ENCODE measurements at places on chromosomes 16 and 17.

DNA sequence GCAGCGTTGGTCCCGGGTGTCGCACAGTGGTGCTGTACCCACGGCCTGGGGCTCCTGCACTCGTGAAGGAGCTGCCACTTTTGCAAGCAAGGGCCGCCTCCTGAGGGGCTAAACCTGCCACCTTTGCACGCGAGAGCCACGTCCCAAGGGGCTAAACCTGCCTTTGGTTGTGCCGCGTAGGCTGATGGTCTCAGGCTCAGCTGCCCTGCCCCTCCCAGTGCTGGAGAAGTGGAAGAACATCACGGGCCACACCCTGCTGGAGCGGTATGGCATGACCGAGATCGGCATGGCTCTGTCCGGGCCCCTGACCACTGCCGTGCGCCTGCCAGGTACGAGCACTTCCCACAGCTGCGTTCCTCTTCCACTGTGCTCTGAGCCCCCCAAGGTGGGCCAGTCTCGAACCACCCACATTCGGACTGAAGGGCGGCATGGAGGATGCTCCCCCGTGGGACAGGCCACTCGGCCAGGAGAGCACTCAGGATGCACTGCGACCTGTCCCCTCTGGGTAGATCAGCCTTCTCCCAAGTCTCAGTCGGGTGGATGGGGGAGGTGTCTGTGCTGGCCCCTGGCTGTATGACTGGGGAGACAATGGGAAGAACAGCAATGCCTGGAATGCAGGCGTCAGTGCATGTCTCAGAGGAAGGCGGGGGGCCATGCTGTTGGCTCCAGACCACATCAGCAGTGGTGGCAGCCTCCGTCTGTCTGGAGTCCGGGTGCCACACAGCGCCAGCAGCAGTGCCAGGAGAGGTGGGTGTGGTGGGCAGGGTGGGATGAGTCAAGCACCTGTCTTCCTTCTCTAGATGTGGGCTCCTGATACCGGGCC lies 20.7 kb downstream of the ACSF3 start:
- DNase-seq: no peak

DNA sequence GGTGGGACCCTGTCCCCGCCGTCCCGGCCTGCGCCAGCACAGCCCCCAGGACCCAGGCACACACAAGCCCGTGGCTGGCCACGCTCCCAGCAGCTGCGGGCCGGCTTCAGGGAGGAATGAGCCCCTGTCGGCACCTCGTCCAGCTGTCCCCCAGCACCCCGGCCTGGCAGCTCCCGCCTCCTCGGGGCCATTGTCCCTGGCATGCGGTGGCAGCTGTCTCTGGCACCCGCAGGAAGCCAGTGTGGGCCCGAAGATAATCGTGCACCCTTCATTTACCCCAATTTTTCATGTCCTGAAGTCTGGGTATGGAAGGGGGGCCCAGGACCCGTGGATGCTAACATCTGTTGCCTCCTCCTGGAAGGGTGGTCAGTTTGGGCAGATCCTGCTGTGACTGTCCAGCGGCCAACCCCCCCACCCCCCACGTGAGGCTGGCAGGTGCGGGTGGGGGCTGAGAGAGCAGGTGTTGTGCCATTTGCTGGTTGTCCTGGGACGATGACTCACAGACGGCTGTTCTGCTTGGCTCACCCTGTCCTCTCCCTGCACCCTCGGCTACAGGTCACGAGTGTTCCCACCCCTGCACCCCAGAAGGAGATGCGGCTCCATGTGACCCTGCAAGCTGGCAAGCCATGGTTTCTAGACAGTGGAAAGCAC lies 4.0 kb upstream of the LMF1 start:
- DNase-seq: no peak

GRCh38 chr16:72203401-72203800 lies 31.4 kb upstream of the PMFBP1 start:
- peak; percentile 21 for DNase-seq

DNA sequence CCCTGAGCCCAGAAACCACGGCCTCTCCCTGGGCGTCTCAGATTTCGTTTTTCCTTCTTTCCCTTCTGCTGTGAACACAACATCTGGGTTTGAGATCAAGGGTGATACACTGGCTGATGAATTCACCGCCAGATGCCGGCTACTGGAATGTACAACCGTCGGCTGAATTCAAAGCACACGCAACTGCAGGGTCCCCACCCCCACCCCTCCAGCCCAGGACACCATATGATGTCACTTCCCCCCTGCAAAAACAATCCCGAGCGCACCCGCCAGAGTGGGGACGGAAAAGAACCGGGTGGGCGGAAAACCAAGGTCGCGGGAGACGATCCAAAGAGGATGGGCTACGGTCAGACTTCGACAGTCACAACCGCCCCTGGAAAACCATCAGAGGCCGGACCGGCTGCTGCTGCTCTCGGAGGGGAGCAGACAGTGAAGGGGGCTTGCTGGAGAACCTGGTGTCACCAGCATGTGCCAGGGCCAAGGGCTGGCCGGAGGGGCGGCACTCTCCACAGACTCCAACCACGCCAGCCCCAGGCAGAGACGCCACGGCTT lies 23.3 kb downstream of the CEP295NL start:
- DNase-seq: peak; percentile 90

DNA sequence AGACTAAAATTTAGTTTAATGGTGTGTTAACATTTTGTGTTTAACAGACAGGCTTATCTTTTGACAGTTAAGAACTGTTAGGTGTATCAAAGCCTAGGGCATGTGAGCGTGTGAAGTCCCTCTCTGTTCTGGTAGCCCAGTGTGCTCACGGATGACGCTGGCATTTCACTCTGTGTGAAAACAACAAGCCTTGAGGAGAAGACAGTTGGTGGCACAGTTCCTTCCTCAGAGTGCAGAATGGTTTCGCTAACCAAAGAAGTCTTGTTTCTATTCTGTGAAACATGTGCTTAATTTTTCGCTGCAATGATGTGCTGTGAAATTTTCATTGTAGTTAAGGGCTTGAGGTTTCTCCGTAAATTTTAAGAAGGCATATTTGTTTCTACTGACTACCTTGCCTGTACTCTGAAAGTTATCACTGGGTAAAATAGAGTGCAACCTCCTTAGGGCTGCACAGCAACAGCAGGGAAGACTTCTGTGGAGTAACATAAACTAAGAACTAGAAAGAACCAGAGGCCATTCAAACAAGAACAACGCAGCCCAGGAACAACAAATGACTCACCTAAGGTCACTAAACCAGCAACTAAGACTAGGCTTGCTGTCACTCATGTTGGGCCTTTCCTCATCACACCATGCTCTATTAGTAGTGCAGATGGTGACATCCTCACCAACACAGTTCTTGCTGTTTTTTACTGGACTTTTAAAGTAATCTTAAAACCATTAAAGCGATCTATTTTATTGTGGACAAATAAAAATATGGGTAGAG lies 33.4 kb downstream of the BRD7 start:
- no peak for DNase-seq

GRCh38 chr17:31488264-31488981 lies 96.9 kb downstream of the RAB11FIP4 start:
- DNase-seq: no peak

DNA sequence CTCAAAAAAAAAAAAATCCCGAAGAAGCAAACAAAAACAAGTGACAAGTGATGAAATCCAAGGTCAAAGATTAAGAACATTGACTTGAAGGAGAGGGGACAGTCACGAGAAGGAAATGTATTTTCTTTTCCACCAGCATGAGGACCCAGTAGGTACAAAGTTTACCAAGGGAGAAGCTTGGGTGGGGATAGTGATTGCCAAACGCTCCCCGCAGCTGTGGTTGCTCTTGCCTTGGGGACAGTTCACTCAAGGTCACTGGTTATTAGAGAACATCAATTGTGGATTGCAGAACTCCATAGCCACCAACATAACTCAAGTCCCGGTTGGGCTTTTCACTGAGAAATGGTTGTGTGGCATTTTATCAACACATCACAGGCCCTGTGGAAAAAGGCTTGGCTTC lies 27.0 kb downstream of the RSL1D1 start:
- no peak for DNase-seq

GRCh38 chr16:19919142-19919541 lies 34.5 kb upstream of the GPRC5B start:
- DNase-seq: no peak

Measured in stromal cell of bone marrow (primary cell).